ENCODE measurements at places on chromosomes 13 and 19. TPM values are rescaled to one million over a fixed set of nuclear protein-coding genes. Genes with fewer than 3 reads are reported as not detected.

- peak within 1 kb of the TSS; percentile 86 for H3K4me3 ChIP-seq
- peaks cover 52% of the 10 kb centered on the region for H3K27me3 ChIP-seq
- no peak within 1 kb of the TSS for H3K27ac ChIP-seq
- no peaks in the 10 kb centered on the region for H3K36me3 ChIP-seq
- peaks cover 3% of the 10 kb centered on the region for H3K4me1 ChIP-seq
- peak; percentile 95 for DNase-seq
These were observed at the start of gene RGL3 for GRCh38 chr19:11418549-11419506. TSS of gene RGL3 (minus strand) at chr19:11419314. CDS start at chr19:11419278, 36 bp downstream.

GRCh38 chr19:51101171-51101865 is 6.9 kb downstream of the CTU1 start:
- H3K4me1 ChIP-seq = no peaks in the 10 kb centered on the region
- no peaks in the 10 kb centered on the region for H3K27me3 ChIP-seq
- H3K27ac ChIP-seq = no peak overlapping the region
- no peak overlapping the region for H3K4me3 ChIP-seq

DNA sequence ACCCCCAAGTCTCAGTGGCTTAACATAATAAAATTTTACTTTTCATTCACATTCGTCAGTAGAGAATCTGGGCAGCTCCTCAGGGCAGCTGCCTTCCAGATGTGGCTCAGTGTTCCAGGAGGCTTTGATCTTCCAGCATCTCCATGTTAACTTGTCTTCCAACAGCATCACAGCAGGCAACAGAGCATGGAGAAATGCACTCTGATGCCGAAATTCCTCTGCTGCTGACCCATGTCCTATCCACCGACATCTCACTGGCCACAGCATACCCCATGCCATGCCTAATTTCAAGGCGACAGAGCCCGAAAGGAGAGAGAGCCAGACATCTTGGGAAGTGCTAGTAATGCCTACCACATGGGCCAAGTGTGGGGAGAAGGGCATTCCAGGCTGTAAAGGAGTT is 64.9 kb upstream of the MEDAG start:
- H3K27ac ChIP-seq = no peak overlapping the region
- peaks cover 5% of the 10 kb centered on the region for H3K4me1 ChIP-seq
- H3K27me3 ChIP-seq = no peaks in the 10 kb centered on the region
- no peak overlapping the region for H3K4me3 ChIP-seq
- no peak for DNase-seq

- H3K4me1 ChIP-seq = no peaks in the 10 kb centered on the region
- H3K36me3 ChIP-seq = no peaks in the 10 kb centered on the region
- DNase-seq = no peak
- no peaks in the 10 kb centered on the region for H3K27me3 ChIP-seq
- no peak overlapping the region for H3K27ac ChIP-seq
- H3K4me3 ChIP-seq = no peak overlapping the region
These were observed 62.6 kb downstream of the LACC1 start for GRCh38 chr13:43942286-43942685.

DNA sequence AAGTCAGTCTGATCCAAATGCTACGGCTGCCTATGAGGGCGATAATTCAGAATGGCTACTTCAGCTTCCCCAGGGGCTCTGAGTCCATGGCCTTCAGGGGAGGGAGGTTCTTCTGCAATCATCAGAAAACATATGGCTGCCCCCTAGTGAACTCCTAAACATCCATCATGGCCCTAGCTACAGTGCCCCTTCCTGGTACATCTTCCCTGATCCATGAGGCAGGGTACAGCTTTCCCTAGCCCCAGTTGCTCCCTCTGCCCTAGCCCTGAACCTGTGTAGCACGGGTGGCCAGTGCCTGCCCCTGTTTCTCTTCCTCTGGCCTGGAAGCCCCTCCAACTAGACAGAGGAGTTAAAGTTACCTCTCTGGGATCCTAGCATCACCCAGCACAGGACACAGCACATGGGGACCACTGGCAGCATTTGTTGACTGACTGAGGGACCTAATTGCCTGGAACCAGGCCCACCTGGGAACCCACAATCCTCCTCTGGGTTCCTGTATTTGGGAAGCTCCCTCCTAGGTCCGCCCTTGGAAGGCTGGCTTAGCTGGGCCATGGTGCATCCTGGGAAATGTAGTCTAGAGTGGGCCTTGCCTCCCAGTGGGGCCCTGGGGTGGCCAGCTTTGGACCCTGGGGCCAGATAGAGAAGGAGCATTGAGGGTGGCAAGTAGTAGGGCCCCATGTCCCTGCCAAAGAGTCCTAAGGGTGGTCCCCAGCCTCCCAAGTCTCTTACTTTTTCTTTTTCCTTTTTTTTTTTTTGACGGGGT is 17.7 kb upstream of the SEMA6B start:
- H3K36me3 ChIP-seq = no peaks in the 10 kb centered on the region
- peaks cover 6% of the 10 kb centered on the region for H3K4me1 ChIP-seq
- peak; percentile 82 for DNase-seq
- H3K4me3 ChIP-seq = no peak overlapping the region
- H3K27ac ChIP-seq = no peak overlapping the region

- H3K27me3 ChIP-seq = peaks cover 10% of the 10 kb centered on the region
- peaks cover 10% of the 10 kb centered on the region for H3K36me3 ChIP-seq
- peak overlapping the region; percentile 73 for H3K4me3 ChIP-seq
- DNase-seq = peak; percentile 66
- H3K4me1 ChIP-seq = no peaks in the 10 kb centered on the region
These were observed 462 bp upstream of the MEIS3 start for GRCh38 chr19:47419789-47420188.

Gene ZNF497
- 5.9 TPM for total RNA-seq

- peak overlapping the region; percentile 82 for H3K4me3 ChIP-seq
- peak overlapping the region; percentile 58 for H3K27ac ChIP-seq
- peaks cover 16% of the 10 kb centered on the region for H3K36me3 ChIP-seq
- H3K27me3 ChIP-seq = no peaks in the 10 kb centered on the region
These were observed 749 bp upstream of the CPT1C start for GRCh38 chr19:49690079-49690655.

DNA sequence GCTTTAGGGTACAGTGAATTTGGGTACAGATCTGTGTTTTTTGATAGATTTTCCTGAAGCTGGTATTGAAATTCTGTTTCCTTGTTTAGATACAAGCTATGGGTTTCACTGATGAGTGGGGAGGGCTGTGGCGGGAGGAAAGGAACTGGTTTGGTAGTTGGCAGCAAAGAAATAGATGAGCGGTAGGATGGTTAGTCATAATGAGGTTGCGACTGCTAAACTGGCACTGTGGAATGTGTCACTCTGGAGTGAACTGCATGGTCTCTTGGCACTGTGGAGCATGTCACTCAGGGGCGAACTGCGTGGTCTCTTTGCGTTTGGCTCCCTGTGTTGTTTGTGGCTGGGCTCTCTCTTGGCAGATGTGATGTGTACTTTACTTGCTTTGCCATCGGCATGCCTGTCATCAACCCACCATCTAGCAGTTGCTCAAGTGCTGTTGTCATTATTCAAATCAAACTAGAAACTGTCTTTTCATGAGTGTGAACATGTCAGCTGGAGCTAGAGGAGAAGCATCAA is 82.1 kb downstream of the ATP8A2 start:
- H3K27me3 ChIP-seq = no peaks in the 10 kb centered on the region
- H3K4me3 ChIP-seq = no peak overlapping the region
- H3K36me3 ChIP-seq = no peaks in the 10 kb centered on the region
- no peaks in the 10 kb centered on the region for H3K4me1 ChIP-seq
- no peak overlapping the region for H3K27ac ChIP-seq

DNA sequence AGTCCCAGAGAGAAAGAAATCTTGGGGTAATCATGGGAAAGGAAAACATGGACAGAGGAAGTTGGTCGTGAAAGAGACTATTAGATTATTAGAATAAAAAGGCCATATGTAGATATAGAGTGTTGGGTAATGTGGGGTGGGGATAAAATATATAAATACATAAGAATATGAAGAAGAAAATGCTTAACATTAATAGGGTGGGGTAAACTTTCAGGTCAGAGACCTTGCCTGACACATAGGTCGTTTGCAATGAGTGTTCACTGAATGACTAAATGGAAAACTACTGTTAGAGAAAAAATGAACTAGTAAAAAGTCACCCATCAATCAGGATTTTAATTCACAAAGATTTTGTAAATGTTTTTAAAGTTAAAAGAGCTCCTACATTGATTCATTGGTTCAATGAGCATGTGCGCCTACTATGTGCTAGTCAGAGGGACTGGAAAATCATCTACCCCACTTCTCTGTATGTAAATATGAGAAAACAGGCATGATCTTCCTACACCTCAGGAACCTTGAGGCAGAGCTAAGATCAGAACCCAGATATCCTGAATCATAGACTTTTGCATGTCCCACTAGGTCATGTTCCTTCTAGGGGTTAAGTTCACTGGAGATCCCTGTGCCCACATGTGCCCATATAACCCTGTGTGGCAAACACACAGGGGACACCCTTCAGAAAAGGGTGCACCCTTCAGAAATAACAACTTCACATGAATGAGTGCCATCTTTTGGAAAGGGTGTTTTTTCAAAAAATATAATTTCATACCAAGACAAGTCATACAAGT is 24.6 kb upstream of the KLF12 start:
- H3K4me3 ChIP-seq = no peak overlapping the region
- H3K27me3 ChIP-seq = no peaks in the 10 kb centered on the region
- H3K27ac ChIP-seq = no peak overlapping the region
- DNase-seq = no peak
- H3K4me1 ChIP-seq = no peaks in the 10 kb centered on the region

GRCh38 chr19:11194656-11195558 is 2.4 kb downstream of the KANK2 start:
- peaks cover 11% of the 10 kb centered on the region for H3K36me3 ChIP-seq
- DNase-seq = no peak
- H3K27ac ChIP-seq = no peak overlapping the region
- H3K4me1 ChIP-seq = no peaks in the 10 kb centered on the region
- no peaks in the 10 kb centered on the region for H3K27me3 ChIP-seq

DNA sequence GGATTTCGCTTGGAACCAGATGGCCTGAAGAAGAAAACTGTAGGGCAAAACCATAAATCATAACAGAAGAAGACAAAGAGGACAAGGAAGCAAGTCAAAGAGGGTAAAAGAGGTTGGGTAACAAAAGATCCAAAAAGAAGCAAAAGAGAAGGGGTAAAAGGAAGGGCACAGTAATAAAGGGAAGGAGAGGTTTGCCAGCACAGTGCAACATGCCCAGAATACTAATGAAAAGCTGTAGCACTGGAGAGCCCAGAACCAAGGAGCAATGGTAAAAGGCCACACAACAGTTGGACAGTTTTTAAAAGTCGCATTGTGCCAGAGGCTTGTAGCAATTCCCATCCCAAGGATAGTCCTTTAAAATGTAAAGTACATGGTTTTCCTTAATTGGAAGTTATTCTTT is 506.6 kb downstream of the PCDH9 start:
- no peaks in the 10 kb centered on the region for H3K27me3 ChIP-seq
- H3K27ac ChIP-seq = peak overlapping the region; percentile 54
- H3K36me3 ChIP-seq = no peaks in the 10 kb centered on the region
- no peak for DNase-seq

DNA sequence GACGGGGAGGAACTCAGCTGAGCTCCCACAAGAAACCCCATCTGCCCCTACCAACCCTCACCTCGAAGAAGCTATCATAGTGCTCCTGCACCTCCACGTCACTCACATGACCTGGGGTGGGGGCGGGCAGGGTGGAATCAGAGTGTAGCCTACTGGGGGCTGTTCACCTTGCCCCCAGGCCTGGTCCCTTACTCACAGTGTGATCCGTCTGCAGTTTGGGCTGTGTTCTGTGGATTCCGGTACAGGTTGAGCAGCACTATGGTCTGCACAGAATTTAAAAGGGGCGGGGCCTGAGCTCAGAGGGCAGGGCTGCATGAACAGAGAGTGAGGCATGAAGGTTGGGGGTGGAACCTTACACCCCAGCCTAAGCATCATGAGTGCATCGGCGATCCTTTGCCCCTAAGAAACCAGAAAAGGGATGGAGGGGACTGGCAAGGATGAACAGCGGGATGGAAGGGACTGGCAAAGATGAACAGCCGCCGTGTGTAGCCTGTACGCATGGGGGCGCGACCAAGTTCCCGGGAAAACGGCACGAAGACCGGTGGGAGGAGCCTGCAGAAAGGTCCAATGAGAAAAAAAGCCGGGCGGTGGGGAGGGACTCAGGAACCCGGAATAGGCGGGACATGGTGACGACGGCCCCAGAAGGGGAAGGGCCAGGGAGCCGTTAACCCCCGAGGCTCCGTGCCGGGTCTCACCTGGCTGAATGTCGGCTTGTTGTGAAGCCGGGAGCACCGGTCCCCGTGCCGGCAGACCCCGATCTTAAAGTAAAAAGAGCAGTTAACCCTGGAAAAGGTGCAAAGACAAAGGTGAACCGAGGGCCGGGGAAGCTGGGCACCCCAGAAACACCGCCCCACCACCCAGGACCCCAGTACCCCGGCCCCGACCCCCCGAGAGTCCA is 539 bp downstream of the U2AF1L4 start:
- H3K27ac ChIP-seq = peak overlapping the region; percentile 99
- peak overlapping the region; percentile 98 for H3K4me3 ChIP-seq

DNA sequence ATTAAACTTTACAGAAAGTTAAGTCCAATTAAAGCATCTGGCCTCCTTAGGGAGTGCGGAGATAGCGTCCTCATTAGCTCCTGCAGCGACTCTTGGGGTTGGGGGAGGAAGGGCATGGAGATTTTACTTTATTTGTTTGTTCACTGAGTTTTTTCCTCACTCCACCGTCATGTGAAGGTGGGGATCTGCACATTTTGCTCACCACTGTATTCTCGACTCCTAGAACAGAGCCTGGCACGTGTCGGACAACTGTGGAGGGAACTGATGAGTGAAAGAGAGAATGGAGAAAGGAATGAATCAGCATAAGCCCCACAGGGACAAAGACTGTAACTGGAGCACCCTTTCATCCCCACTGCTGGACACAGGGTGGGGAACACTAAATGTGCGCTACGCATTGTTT is 205.1 kb upstream of the TSHZ3 start:
- DNase-seq = no peak
- H3K4me1 ChIP-seq = peaks cover 7% of the 10 kb centered on the region
- no peaks in the 10 kb centered on the region for H3K27me3 ChIP-seq
- no peak overlapping the region for H3K27ac ChIP-seq
- no peak overlapping the region for H3K4me3 ChIP-seq

GRCh38 chr13:67574320-67575233 is 344.4 kb upstream of the PCDH9 start:
- H3K27ac ChIP-seq = no peak overlapping the region
- DNase-seq = no peak
- no peaks in the 10 kb centered on the region for H3K4me1 ChIP-seq
- no peaks in the 10 kb centered on the region for H3K36me3 ChIP-seq
- no peaks in the 10 kb centered on the region for H3K27me3 ChIP-seq

Gene MYBPC2
- 1.6 TPM for total RNA-seq

DNA sequence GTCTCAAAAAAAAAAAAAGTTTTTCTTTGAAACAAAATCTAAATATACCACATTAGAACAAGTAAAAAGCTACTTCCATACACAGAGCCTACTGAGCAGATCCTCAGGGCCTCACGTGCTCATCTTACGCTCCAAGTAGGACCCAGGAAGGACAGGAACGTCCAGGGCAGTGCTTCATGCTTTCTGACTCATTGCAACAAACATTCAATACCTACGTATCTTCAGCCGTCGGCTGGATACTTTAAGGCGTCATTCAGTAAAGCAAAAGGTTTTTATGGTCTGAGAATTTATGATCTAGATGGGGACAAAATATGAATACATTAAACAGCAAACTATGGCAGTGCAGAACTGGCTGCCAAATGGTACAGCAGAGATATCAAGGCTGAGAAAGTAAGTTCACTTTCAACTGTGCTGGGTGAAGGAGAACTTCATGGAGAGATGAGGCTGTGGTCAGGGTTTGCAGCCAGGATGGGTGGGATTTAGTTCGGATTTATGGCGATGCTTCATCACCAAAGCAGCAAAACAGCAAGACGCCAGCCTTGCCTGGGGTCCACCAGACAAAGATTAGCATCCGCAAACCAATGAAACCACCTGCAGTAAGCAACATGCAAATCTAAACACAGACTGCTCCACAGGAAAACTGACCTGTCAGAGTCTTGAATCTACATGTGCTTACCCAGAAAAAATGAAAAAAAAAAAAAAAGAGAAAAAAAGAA is 20.5 kb downstream of the CARS2 start:
- DNase-seq = no peak
- no peak overlapping the region for H3K27ac ChIP-seq
- no peaks in the 10 kb centered on the region for H3K27me3 ChIP-seq
- H3K4me3 ChIP-seq = no peak overlapping the region
- H3K36me3 ChIP-seq = peaks cover 70% of the 10 kb centered on the region

Gene LYL1
- total RNA-seq = 2.0 TPM
